ENCODE measurements at places on chromosomes 16 and 17.

DNA sequence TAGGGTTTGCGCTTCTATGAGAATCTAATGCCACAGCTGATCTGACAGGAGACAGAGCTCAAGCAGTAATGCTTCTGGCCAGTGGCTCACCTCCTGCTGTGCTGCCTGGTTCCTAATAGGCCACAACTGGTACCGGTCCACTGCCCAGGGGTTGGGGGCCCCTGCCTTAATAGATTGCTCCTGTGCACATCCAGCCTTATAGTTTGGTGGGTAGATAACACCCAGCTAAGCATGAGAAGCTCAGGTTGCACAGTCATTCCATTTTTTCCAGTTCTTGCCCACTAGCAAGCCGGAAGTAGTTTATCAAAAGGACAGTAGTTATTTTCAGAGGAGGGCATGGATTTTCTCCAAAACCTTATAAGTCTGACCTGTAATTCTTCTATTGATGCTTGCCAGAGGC lies 7.6 kb downstream of the KRTAP1-5 start:
- DNase-seq: no peak

DNA sequence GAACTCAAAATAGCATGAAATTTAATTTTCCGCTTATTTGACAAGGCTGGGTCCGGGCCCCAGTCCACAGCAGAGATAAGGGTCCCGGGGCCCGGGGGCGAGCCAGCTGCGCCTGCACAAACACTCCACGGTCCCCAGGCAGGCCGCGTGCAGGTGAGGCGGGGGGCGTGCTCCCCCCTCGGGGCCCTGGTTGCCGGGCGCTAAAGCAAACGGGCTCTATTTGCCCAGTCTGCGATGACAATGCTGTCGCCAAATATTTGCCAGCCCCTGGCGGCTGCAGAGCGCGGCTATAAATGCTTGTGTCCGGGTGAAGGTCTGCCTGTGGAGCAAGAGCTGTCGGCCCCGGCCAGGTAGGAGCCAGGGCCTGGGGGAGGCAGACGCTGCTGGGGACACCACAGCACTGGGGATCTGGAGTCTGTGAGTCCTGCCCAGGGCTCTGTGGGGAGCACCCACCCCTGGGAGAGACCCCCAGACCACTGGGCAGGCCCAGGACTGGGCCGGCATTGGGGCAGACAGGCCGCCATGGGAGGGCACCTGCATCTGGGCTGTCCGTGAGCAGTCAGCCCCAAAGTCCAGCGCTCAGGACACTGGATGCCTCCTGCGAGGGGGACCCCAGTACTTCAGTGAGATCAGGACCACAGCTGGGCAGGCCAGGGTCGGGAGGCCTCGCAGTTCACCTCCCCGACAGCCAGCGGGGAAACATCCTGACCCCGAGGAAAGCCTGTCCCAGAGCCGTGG lies at the start of gene PERCC1:
Gene PERCC1, plus strand, starts transcription at position 320 of the 738 bp plus-strand sequence. CDS start 1,516 bp downstream, outside the sequence.
- DNase-seq: no peak

GRCh38 chr17:57833179-57833939 lies 16.5 kb downstream of the MRPS23 start:
- peak; percentile 46 for DNase-seq

- no peak for DNase-seq
Observed at GRCh38 chr17:83007504-83008185, 71.8 kb upstream of the METRNL start.

DNA sequence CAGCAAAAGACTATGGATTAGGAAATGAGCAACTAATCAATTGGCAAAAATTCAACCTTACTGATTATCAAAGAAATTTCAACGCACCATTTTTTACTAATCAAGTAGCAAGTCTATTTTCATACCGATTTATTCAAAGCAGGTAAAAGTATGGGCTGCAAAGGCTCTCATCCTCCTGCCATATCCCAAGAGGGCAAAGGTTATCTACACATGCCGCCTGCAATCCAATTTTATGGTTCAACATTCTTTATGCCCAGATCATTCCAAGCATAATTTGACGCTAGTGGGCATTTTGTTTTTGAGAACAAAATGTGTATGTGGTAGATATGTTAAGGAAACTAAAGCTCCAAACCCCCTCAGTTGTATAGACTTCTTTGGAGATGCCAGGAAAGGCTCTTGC lies 270.6 kb downstream of the MAF start:
- DNase-seq: no peak

- DNase-seq: no peak
Observed at GRCh38 chr16:86239381-86239780, 270.9 kb upstream of the FOXF1 start.

DNA sequence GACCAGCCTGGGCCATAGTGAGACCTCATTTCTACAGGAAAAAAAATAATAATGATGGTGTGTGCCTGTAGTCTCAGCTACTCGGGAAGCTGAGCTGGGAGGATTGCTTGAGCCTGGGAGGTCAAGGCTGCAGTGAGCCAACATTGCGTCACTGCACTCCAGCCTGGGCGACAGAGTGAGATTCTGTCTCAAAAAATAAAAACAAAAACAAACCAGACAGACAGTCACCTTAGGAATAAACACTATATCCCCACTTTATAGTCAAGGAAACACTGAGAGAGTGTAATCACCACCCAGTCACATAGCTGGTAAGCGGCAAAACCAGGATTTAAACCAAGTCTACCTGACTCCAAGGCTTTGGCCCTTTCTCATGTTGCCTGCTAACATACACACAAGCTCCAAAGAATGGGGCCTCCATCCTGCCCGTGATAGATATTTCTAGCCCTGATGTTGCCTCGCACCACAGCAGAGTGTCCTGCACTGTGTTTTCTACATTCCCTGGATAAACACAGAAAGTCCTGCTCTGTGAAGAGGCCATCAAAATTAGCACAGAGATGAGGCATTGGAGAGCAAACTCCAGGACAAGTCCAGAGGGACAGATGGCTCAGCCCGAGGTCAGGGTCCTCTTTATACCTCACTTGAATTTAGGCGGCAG lies 66.1 kb upstream of the SMURF2 start:
- DNase-seq: no peak

GRCh38 chr17:42270596-42270995 lies 5.6 kb downstream of the STAT5B start:
- DNase-seq: no peak

DNA sequence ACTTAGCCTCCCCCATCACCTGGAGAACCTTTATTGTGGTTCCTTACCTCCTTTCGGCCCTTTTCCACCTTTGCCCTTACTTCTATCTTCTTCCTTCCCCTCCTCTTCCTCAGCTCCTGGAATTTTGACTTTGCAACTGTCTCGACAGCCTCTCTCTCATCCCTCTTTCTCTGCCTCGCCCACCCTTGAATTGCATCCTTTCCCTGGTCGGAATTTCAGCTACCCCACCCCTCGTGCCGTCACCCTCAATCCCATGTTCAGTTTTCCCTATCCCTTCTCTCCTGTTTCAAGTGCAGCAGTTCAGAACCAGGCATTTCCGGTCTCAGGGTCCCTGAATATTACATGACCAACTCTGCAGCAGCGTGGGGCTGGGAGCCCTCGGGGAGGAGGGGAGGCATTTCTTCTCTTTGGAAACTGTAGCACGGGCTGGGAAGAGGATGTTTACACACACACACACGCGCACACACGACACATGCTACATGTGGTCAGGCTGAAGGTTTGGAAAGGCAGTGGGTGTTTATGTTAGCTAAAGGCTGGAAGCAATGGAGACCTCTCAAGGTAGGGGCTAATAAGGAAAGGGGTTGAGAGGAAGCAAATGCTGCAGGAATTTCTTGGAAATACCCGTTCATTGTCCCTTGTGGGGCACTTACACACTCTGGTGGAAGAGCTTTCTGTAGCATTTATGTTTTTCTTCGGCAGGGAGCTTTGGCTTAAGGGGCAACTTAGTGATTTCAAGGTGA lies 971 bp downstream of the MINK1 start:
- peak; percentile 25 for DNase-seq

DNA sequence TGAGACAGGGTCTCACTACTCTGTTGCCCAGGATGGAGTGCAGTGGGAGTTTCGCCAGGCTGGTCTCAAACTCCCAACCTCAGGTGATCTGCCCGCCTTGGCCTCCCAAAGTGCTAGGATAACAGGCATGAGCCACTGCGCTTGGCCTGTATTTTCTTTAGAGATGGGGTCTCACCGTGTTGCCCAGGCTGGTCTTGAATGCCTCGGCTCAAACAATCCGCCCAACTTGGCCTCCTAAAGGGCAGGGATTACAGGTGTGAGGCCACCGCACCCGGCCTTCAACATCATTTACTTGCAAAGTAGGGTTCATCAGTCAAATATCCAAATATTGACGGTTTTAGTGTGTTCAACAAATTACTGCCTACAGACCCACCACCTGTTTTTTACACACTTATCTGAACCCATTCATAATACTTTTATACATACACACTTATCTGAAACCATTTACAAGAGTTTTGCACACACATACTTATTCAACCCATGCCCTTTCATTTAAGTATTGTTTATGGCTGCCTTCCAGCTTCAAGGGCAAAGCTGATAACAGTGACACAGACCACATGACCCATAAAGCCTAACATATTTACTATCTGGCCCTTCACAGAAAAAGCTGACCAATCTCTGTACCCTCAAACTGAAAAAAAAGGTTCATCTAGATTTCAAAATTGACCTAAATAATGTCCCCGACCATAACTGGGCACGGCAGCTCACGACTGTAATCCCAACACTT lies 11.9 kb downstream of the TMEM170A start:
- DNase-seq: no peak

- no peak for DNase-seq
Observed at GRCh38 chr17:34382621-34383124, 19.6 kb upstream of the CCL1 start.

- DNase-seq: no peak
Observed at GRCh38 chr17:60802377-60802776, 124.7 kb downstream of the BCAS3 start.
